ENCODE measurements at places on chromosomes 7 and 10. TPM values are rescaled to one million over a fixed set of nuclear protein-coding genes. Genes with fewer than 3 reads are reported as not detected.
A peak's percentile ranks its signal among the peaks of the same experiment; 100 is the strongest.

Gene SLIT1
- not detected for total RNA-seq

Gene ZRANB1
- total RNA-seq, result 12.4 TPM

Gene GIMAP5
- 44.1 TPM for total RNA-seq

- DNase-seq, result no peak
These were observed 22.0 kb downstream of the CRPPA start for GRCh38 chr7:16399265-16399831.

DNA sequence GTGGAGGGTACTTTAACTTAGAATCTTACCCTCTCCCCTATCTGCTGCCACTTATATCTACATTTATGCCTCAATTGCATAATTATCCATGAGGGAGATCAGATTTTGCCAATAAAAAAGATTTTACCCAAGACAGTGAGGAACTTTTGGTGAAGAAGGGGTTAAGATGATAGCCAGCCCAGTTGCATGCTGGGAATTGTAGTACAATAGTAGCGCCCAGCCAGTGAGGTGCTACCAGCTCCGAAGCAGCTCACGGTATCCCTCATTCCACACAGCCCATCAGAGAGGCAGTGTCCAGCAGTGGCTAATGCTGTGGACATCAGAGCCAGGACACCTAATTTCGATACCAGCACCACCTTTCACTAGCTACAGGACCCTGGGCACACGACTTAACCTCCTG is 5.9 kb upstream of the LGI1 start:
- no peak for DNase-seq

DNA sequence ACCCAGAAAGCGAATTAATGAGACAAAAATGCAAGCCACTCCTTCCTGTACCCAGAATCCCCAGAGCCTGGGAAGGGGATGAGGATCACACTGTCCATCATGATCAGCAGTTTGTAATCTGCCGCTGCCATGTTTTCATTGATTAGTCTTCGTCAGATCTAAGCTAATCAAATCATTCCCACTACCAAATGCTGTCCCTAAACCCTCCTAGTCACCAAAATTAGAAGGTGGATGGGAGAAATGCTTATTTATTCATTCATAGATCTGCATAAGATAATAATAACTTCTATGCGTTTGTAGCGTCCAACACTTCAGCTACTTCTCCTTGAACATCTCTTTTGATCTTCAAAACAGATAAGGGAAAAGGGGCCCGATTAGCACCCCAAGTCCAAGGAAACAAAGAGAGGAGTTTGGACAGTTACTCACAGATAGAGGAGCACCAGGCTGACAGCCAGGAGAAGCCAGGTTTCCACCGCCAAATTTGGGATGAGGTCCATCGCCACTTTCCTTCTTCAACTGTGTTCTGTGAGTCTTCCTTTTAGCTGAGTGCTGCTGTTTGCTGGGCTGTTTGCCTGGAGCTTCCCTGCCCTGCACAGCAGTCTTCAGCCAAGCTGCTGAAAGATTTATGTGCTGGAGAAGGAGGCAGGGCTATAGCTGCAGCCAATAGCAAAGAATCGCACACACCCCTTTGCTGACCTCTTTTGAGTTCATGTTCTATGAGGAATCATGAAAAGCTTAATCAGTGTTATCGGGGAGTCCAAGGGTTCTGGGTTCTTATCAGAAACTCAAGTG is at the start of gene CYP3A5:
TSS of gene CYP3A5 (minus strand) at position 597 of the 792 bp plus-strand sequence. CDS start at position 497, 100 bp downstream.
- DNase-seq, result no peak

- DNase-seq, result no peak
These were observed 5.7 kb upstream of the PIP start for GRCh38 chr7:143126146-143126545.

GRCh38 chr7:131898418-131898817 is 342.0 kb upstream of the PODXL start:
- no peak for DNase-seq

- no peak for DNase-seq
These were observed 427.7 kb downstream of the LRMDA start for GRCh38 chr10:75859141-75859540.

DNA sequence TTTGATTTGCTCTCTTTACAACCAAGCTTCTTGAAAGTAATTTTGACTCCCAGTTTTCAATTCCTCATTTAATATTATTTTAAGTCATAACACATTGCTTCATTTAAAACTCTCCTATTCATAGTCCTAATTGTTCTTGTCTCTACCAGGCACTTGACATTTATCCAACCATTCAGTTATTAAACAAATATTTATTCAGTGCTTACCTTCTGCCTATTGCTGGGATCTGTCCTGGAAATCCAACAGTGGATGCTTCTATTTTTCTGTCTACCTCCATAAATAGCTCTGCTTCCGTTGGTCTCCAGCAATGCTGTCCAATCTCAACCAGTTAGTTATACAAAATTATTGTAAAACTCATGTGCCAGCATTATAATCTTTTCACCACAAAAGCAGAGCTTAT is 615.1 kb downstream of the ZWINT start:
- DNase-seq, result no peak

GRCh38 chr7:30164567-30164966 is 29.8 kb downstream of the MTURN start:
- no peak for DNase-seq

DNA sequence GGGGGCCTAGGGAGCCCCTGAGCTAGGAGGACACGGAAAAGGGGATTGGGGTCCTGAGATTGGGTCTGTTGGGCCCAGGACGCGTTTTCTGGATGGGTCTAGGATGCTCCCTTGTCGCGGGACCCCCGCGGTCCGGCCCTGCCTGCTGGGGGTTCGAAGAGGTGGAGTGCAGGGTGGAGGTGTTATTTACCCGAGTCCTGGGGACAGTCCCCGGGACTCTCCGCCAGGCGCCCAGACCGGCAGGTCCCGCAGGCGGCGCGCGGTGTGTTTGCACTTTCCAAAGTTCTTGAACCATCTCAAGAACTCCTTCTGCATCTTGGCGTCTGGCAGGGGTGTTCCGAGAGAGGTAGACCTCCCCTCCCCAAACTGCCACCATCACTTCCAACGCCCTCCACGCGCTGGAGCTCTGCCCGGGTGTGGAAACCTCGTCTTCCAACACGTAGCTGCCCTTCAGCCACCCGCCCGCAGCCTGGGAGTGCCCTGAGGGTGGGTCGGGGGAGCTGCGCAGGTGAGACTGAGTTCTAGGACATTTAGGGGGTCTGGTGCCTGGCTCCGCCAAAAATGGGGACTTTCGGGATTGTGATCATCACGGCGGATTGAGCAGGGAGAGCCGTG is 569 bp downstream of the CAV1 start:
- DNase-seq, result peak; percentile 12

DNA sequence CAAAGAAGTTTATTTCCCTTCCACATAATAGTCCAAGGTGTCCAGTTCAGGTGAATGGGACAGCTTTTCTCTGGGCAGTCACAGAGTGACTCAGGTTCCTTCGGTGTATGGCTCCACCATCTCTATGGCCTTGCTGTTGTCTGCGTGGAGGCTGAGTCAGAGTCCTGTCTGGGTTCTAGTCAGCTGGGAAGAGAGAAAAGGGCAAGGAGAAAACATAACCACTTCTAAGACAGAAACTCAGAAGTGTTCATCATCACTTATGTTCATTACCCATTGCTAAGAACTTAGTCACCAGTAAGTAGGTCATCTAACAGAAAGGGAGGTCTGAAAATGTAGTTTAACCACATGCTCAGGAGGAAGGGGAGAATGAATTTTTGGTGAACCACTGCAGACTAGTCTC is 32.4 kb upstream of the CCDC7 start:
- peak; percentile 17 for DNase-seq

GRCh38 chr7:151046603-151047573 is 1.4 kb upstream of the ASIC3 start:
- DNase-seq, result no peak

DNA sequence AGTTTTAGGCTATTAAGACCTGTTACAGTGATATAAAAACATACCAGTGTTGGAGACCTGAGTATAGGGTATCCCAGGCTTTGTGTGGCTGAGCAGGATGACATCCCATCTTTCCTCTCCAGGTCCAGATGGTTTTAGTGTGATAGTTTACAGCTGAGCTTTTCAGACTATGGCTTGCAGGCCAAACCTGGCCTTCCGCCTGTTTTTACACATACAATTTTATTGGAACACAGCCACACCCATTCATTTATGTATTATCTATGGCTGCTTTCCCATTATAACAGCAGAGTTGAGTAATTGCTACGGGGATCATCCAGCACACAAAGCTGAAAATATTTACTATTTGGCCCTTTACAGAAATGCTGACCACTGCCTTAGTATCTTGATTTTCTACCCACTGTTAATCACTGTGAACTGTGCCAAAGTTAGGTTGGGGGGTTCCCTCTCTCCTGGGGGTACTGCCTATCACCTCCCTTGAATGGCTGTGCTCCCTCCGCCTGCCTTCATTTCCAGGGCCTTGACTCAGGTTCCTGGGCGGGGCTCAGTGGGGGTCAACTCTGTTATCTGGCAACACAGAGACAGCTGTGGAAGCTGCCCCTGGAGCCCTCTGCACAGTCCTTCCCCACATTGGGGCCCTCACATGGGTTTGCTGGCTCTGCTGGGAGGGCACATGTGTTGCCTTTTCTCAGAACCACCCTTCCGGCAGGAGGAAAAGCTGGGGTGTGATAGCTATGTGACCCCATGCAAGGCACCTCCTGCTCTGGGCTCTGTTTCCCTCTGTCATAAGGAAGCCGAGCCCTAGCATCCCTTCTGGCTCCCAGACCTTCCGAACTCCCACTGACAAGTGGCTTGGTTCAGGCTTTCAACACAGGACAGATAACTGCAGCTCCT is 40.3 kb upstream of the SH2D4B start:
- DNase-seq, result no peak

GRCh38 chr10:17488848-17489247 is 34.5 kb upstream of the ST8SIA6 start:
- DNase-seq, result no peak

- no peak for DNase-seq
These were observed 16.9 kb downstream of the TSPAN14 start for GRCh38 chr10:80471001-80471400.

DNA sequence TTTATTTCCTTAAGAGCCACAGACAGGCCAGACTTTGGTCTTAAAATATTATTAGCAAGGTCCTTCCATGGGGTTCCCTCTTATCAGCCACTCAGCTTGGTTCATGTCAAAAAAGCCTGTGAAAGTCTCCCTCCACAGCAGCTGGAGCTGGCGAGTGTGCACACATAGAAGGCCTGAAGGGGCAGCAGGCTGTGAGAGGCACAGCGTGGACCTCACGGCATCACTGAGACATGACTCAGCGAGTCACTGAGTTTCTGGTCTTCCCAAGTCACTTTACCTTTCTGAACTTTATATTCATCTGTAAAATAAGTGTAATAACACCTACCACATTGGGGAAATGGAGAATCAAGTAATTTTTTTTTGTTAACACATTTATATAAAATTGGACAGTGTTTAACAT is 8.7 kb downstream of the TAF3 start:
- no peak for DNase-seq

DNA sequence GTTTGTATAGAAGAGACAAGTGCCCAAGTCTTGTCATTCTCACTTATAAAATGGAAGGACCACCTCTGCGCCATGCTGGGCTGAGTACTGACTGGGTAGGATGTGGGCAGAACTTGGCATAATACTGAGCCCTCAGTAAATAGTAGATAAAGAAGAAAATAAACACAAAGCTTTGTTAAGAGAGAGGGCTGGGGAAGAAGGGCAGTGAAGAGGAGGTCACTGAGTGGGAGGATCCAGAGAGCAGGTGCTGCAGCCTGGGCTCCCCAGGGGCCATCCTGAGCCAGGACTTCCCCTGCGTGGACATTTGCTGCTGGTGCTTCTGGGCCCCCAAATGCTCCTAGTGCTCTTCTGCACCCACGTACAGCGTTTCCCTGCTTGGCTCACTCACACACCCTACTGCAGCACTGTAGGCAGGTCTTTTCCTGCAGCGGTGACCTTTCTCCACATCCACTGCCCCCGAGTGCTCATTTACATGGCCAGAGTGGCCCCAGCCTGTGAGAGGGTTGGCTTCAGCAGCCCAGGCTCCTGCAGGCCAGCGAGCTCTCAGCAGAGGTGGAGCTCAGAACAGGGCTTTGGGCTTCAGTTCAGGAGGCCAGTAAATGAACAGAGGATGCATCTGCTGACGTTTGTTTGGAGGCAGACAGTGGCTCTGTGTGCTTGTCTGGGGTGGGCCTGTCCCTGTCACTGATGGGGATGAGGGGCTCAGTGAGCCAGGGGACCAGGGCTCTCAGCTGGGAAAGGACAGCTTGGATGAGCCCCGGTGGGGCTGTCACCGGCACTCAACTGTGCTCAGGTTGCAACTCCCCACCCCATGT is 164.6 kb downstream of the ADARB2 start:
- DNase-seq, result no peak

DNA sequence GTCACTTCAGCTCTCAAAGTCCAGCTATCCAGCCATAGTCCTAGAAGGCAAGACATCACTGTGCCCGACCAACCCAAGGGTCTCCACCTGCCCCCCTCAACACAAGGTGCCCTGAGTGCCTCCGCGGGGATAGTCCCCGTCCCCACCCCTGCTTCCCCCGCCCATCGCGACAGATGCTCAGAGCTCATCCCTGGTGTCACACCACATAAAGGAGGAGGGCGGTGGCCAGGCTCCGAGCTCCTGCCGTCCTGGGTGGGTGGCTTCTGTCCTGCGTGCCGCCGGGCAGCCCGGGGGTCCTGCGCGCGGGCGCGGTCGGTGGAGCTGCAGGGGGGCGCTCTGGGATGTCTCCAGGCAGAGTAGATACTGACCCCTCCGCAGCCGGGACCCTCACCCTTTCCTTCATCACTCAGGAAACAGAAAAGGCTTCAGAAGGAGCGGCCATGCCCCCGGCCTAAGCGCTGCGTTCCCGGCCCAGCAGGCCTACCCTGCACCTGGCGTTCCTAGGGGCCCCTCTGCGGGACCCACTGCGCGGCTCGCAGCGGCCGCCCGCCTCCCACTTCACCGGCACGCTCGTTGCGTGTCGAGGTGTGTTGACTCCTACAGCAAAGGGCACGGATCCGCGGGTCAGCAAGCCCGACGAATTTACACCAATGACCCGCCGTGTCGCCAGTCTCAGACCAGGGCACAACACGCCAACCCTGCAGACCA is 53.4 kb downstream of the ALOX5 start:
- DNase-seq, result no peak

DNA sequence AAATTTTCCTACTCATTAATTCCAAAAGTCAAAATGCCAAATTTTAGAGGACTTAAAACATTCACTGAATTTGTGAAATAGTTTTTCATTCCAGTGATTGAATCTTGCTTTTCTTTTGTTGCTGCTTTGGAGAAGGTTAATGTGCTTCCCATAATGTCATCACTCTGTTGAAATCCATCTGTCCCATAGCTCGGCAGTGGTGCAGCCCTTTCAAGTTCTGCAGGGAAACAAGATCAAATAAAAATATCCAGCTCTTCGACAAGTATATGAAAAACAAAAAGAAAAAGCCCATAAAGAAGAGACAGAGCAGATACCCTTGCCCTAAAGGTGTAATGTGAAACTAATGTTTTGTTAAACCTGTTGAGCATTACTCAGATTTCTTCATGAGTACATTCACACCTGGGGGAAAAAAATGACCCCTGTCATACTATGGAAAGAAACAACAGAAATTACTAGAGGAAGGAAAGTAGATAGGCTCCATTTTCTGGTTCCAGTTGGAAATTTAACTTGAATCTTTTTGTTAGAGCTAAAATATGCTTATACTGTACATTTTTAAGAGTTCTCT is 35.1 kb downstream of the AGR3 start:
- no peak for DNase-seq

GRCh38 chr10:32139223-32140073 is 83.2 kb upstream of the KIF5B start:
- no peak for DNase-seq
